ENCODE measurements at places on chromosomes 4 and X. TPM values are rescaled to one million over a fixed set of nuclear protein-coding genes. Genes with fewer than 3 reads are reported as not detected.

- H3K36me3 ChIP-seq = no peaks in the 10 kb centered on the region
- no peak overlapping the region for H3K4me3 ChIP-seq
- H3K27me3 ChIP-seq = no peaks in the 10 kb centered on the region
These were observed 132.5 kb downstream of the ARHGAP6 start for GRCh38 chrX:11533199-11533651.

DNA sequence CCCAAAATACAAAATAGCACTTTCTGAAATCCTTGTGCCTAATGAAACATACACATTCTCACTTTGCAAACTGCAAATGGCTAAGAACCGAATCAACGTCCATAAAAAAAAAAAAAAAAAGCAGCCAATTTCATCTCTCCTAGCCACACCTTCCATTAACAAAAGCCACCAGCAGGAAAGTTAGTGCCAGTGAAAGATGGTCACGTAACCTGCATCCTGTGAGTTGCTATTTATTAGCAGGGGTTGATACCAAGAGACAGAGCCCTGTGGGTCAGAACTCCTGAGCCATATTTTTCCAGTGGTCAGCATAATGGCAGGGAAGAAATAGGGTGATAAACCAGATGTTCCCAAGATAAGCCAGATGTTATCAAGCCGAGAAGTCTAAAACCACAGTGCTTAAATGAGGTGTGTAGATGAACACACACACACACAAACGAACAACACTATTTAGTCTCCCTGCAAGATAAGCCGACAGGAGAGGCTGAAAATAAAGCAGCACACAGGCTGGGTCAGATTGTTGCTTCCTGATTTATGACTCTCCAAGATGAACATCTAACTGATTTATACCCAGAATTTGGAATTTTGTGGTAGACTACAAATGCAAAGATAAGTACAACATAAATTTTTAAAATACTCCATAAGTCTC is 11.5 kb downstream of the PPARGC1A start:
- H3K36me3 ChIP-seq = no peaks in the 10 kb centered on the region
- H3K4me3 ChIP-seq = no peak overlapping the region
- DNase-seq = no peak
- H3K4me1 ChIP-seq = peaks cover 55% of the 10 kb centered on the region
- H3K27me3 ChIP-seq = no peaks in the 10 kb centered on the region

DNA sequence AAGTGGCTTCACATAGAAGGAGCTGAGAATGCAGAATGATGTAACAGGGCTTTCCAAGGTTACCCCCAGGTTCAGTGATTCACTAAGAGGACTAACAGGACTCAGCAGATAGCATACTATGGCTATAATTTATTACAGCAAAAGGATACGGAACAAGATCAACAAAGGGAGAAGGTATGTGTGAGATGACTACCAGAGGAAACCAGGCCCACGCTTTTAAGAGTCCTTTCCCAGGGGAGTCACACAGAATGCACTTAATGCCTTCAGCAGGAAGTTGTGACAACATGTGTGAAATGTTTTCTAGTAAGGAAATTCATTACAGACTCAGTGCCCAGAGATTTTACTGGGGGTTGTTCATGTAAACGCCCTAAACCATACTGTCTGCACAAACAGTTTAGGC is 373.6 kb upstream of the MAGEB2 start:
- no peak for DNase-seq
- no peaks in the 10 kb centered on the region for H3K27me3 ChIP-seq
- H3K4me1 ChIP-seq = no peaks in the 10 kb centered on the region
- H3K4me3 ChIP-seq = no peak overlapping the region
- no peak overlapping the region for H3K27ac ChIP-seq

DNA sequence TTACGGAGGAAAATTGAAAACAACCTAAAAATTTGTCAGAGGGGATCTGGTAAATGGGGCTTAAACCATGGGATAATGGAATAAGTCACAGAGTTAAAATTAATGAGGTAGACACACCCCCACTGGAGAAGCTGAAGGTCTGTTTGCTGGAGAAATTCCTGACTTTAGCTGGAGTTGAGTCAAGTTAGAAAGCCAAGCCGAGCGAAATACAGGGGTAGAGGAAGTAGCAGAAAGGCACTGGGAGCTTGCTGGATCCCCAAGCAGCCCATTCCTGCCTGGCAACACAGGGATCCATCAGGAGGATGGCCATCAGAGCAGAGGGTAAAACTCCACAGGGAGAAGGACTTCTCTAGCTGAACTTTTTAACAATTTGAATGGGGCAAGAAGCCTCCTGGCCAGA is 163.8 kb downstream of the ATRX start:
- no peaks in the 10 kb centered on the region for H3K4me1 ChIP-seq
- no peak for DNase-seq
- no peaks in the 10 kb centered on the region for H3K36me3 ChIP-seq
- H3K27me3 ChIP-seq = no peaks in the 10 kb centered on the region

- no peak overlapping the region for H3K27ac ChIP-seq
- no peaks in the 10 kb centered on the region for H3K4me1 ChIP-seq
- no peaks in the 10 kb centered on the region for H3K27me3 ChIP-seq
- H3K36me3 ChIP-seq = no peaks in the 10 kb centered on the region
- no peak overlapping the region for H3K4me3 ChIP-seq
- DNase-seq = no peak
These were observed 16.4 kb upstream of the PORCN start for GRCh38 chrX:48492293-48492910.

GRCh38 chrX:107205770-107206696 is at the start of the genes DNAAF6 and NUP62CL:
DNAAF6 (plus strand) TSS chrX:107206611; CDS start chrX:107212876, 6,265 bp downstream.
NUP62CL (minus strand) TSS chrX:107206433; CDS start chrX:107175146, 31,287 bp downstream.
- H3K27me3 ChIP-seq = peaks cover 4% of the 10 kb centered on the region
- H3K36me3 ChIP-seq = no peaks in the 10 kb centered on the region
- peak; percentile 87 for DNase-seq
- peaks cover 5% of the 10 kb centered on the region for H3K4me1 ChIP-seq

DNA sequence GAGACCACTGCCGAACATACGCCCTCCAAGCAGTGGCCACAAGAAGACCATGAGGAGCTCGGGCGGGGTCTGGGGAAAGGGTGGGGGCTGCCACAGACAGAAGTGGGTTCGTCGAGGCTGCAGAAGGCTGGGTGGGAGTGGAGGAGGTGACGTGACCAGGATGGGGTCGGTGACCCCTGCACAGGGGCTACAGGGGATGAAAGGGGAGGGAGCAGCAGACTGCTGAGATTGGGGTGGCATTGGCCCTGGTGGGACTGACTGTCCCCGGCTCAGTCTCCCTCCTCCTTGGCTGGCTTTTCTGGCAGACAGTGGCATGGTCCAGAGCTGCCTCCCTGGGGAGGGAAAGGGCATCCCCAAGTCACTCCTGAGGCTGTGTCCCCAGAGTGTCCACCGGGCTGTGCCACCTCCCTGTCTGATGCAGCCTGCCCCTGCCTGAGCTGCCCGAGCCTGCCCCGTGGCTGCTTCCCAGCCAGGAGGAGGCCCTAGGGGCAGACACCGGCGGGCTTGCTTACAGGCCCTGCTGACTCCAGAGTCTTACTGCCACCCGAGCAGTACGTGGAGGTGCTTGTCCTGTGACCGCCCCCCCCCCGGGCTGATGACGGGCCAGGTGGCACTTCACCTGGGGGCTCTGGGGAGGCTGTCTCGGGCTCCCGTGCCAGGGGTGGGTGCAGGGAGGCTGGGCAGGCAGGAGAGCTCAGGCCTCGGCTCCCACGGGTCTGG is 7.2 kb downstream of the SH3BP2 start:
- DNase-seq = no peak
- H3K36me3 ChIP-seq = no peaks in the 10 kb centered on the region
- peaks cover 97% of the 10 kb centered on the region for H3K4me1 ChIP-seq
- H3K27ac ChIP-seq = peak overlapping the region; percentile 86
- no peaks in the 10 kb centered on the region for H3K27me3 ChIP-seq
- peak overlapping the region; percentile 19 for H3K4me3 ChIP-seq

Gene IBSP
- total RNA-seq = not detected

Gene HTN3
- not detected for total RNA-seq

Measured in stomach (tissue), 19 donors.